ENCODE measurements at places on chromosomes 6 and 20. TPM values are rescaled to one million over a fixed set of nuclear protein-coding genes. Genes with fewer than 3 reads are reported as not detected.

Gene MEP1A
- not detected for total RNA-seq

Gene ARMH2
- 1.5 TPM for total RNA-seq

DNA sequence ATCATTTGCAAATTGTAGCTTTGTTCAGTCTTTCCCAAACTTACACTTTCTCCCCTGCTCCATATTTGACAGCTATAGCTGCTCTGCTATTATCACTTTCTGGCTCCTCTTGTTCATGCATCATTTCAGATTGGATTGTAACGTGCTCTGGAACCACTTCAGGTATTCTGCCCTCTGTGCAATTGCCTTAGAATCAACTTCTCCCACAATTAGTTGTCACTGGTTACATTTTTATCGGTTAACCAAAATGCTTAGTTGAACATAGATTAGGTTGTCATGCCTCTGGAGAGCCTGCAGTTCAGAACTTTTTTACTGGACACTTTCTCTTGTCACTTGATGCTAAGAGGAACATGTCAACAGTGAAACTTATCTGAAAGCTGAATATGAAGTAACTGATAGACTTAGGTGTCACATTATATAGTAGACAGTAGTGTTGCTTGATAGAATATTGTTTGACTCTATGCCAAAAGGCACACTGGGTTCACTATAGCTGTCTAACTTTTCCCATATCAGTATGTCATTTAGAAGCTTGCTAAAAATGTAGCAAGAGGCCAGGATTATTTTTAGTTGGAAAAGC is 127.7 kb upstream of the PTPRK start:
- no peak overlapping the region for H3K27ac ChIP-seq
- H3K27me3 ChIP-seq, result no peaks in the 10 kb centered on the region
- H3K4me3 ChIP-seq, result no peak overlapping the region
- H3K36me3 ChIP-seq, result no peaks in the 10 kb centered on the region
- no peaks in the 10 kb centered on the region for H3K4me1 ChIP-seq

DNA sequence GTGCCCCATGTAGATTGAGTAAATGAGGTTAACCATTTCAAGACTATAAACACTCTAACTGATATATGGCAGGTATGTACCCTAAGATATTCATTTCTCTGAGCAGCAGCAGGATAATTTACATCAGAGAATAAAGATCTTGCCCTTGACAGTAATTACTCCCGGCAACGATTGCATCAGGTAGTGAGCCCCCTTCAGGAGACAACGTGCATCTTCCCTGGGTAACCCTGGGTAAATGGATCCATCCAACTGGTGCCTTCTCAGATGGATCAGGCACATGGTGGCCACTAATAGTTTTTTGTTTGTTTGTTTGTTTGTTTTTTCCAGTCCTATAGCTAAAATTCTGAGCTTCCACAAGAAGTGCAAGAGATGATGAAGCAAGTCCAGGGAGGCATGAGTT is 469.4 kb upstream of the SLC35B3 start:
- no peak for DNase-seq
- no peaks in the 10 kb centered on the region for H3K36me3 ChIP-seq
- no peak overlapping the region for H3K27ac ChIP-seq
- H3K4me1 ChIP-seq, result no peaks in the 10 kb centered on the region
- H3K27me3 ChIP-seq, result no peaks in the 10 kb centered on the region
- H3K4me3 ChIP-seq, result no peak overlapping the region

DNA sequence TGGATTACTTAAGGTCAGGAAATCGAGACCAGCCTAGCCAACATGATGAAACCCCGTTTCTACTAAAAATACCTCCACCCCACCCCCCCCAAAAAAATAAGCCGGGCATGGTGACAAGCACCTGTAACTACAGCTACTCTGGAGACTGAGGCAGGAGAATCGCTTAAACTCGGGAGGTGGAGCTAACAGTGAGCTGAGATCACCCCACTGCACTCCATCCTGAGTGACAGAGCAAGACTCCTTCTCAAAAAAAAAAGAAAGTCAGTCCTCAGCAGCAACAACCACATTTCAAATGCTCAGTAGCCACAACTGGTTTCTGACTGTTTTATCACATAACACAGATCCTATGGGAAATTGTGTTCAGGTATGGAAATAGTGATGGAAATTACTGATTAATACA is 135.3 kb downstream of the HFE start:
- DNase-seq, result no peak
- H3K4me3 ChIP-seq, result no peak overlapping the region

DNA sequence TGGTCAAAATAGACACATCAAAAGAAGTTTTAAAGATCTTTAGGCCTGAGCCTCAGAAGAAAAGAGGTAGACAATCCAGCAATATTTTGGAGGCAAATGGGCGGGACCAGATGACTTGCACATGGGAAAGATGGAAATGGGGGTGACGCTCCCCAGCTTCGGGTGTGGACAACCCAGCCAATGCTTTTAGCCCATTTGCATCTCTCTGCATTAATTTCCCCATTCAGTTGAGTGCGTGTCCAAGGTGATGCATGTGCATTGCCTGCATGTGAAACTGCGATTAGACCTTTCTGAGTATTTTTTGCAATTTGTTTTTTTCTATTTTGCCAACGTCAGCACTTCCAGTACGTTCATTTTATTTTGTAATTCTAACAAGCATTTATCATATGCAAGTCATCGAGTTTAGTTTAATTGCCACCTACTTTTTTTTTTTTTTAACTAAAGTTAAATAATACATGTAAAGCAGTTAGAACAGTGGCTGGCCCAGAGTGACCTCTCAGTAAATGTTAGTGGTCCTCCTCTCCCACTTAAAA is 24.2 kb downstream of the PDRG1 start:
- no peak for DNase-seq
- H3K4me3 ChIP-seq, result no peak overlapping the region
- peaks cover 25% of the 10 kb centered on the region for H3K27me3 ChIP-seq
- no peaks in the 10 kb centered on the region for H3K4me1 ChIP-seq

- no peak for DNase-seq
- H3K27ac ChIP-seq, result no peak overlapping the region
- H3K4me3 ChIP-seq, result no peak overlapping the region
- H3K36me3 ChIP-seq, result no peaks in the 10 kb centered on the region
Measured at GRCh38 chr6:74277777-74278186, 581.8 kb downstream of the CD109 start.

All from activated CD4-positive, alpha-beta memory T cell treated with anti-CD3 and anti-CD28 coated beads, Interleukin-2, amount 10 ng/mL, durations not matched to agents 7 days and 5 days (primary cell).